ENCODE measurements at places on chromosomes 12 and 14.

GRCh38 chr14:75531660-75532317, 9.5 kb downstream of the BATF start:
- DNase-seq, result no peak

GRCh38 chr12:109844091-109844490, 10.9 kb upstream of the TRPV4 start:
- DNase-seq, result no peak

DNA sequence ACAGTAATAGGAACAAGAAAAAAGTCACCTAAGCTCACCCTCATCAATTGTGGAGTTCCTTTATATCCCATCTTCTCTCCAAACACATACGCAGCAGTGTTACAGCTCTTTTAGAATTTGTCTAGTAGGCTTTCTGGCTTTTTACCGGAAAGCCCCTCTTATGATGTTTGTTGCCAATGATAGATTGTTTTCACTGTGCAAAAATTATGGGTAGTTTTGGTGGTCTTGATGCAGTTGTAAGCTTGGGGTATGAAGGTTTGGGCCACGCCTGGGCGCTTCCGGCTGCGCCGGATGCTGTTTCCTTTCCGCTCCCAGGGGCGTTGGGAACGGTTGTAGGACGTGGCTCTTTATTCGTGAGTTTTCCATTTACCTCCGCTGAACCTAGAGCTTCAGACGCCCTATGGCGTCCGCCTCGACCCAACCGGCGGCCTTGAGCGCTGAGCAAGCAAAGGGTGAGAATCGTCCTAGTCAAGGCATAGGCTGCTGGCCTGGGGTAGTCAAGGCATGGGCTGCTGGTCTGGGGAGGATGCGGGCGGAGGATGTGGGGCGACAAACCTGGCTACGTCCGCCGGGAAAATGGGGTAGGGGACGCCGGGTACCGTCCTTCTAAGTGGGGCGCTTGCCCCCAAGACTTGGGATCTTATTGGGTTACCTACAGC, at the start of the genes C12orf57 and RNU7-1:
C12orf57 (plus strand) TSS at position 301 of the 659 bp plus-strand sequence; CDS start at position 401, 100 bp downstream.
RNU7-1 (plus strand) TSS at position 95 of the 659 bp plus-strand sequence.
- DNase-seq, result peak; percentile 95

GRCh38 chr14:104591506-104592291, 12.1 kb downstream of the C14orf180 start:
- no peak for DNase-seq

DNA sequence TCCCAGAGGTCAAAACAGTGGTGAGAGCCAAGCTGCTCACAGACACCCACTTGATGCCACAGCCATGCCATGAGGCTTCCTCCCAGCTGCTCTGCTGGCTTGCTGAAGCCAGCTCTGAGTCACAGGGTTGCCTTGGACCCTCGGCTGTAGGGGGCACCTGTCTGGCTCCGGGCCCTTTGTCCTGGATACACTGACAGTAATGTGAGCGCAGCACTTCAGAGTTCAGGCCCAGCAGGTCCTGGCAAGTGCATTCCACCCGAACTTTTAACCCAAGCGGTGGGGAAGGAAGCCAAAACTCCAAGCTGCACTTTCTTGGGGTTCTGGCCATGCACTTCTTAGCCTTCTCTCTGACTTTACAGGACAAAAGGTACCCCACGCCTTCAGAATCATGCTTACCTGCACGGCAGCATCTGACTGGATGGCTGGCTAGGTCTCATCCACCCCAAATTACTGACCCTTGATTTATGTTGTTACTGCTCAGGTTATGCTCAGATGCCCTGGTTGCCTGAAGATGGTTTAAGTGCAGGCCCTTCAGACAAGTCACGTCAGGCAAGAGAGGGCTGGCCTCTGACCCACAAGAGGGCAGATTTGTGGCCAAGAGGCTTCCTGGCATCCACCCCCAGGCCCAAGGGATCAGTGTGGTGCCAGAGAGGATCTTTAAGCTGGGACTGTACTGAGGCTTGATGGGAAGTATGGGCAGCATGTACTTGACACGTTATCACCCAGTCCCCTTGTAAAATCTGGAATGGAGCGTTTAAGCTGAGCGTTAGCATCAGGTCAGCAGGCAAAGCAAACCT, 24.8 kb downstream of the SLC25A29 start:
- DNase-seq, result no peak
